ENCODE measurements at places on chromosomes 1 and 21. TPM values are rescaled to one million over a fixed set of nuclear protein-coding genes. Genes with fewer than 3 reads are reported as not detected.

DNA sequence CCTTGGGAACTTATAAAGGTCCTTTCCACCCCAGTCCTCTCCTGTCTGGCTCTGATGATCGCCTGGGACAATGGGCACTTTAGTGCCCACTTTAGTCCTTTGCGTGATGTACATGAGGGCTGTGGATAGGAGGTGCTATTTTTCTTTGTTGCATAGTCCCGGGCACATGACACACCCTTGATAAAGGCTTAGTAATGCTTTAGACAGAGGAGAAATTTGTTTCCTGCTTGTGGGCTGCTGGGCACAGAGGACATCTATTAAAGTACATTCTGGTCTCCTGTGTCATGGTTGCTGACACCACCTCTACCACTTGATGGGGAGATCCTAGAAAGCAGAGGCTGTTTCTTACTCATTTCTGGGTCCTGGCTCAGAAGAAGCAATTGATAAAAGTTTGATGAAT is 5.4 kb upstream of the KNCN start:
- ATAC-seq, result peak; percentile 78

- ATAC-seq, result no peak
Observed at GRCh38 chr1:24945354-24946326, 15.6 kb upstream of the RUNX3 start.

FALEC gene
- 1.6 TPM for total RNA-seq

GRCh38 chr1:8363186-8363766 is 45.4 kb downstream of the SLC45A1 start:
- ATAC-seq, result no peak

- ATAC-seq, result no peak
Observed at GRCh38 chr1:179001451-179001850, 24.2 kb upstream of the FAM20B start.

- ATAC-seq, result peak; percentile 88
Observed at GRCh38 chr1:162391790-162392563, 10.4 kb downstream of the C1orf226 start.

PPIAL4G gene
- total RNA-seq, result not detected

GRCh38 chr1:125064481-125064880 is 3879.7 kb downstream of the SRGAP2C start:
- ATAC-seq, result no peak

GRCh38 chr1:15489052-15489736 is 13.3 kb downstream of the CELA2B start:
- no peak for ATAC-seq

OBSCN gene
- total RNA-seq, result 9.8 TPM

MEX3A gene
- 1.7 TPM for total RNA-seq

- no peak for ATAC-seq
Observed at GRCh38 chr1:201676641-201677040, 137.7 kb downstream of the NAV1 start.

DOP1B gene
- total RNA-seq, result 23.8 TPM

GRCh38 chr1:2936559-2937515 is 84.4 kb upstream of the ACTRT2 start:
- no peak for ATAC-seq

DNA sequence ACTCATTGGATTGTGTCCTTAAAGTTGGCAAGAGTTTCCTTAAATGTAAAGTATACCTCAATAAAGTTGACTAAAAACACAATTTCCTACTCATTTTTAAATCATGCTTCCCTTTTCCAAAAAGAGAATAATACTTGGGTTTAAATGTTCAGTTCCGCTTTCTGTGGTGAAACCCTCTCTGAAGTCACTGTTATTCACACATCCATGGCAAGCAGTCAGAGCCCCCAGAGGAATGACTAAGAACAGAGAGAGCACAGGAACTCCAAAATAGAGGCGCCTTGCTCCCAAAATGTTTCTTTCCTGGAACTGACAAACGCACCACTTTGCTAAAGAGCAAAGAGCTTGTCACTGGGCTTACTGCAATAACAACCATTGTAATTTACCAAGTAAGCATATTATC is 142.5 kb downstream of the TIAM1 start:
- no peak for ATAC-seq

ICOSLG gene
- 2.6 TPM for total RNA-seq

C8A gene
- not detected for total RNA-seq

RIMS3 gene
- total RNA-seq, result 2.2 TPM

- ATAC-seq, result peak; percentile 9
Observed at GRCh38 chr1:38004284-38005108, 818 bp downstream of the FHL3 start.

GRCh38 chr21:32087447-32087846 is 191.4 kb downstream of the MIS18A start:
- no peak for ATAC-seq

OR2AK2 gene
- total RNA-seq, result not detected

- peak; percentile 20 for ATAC-seq
Observed at GRCh38 chr1:169694304-169695075, 16.9 kb downstream of the SELL start.

DNA sequence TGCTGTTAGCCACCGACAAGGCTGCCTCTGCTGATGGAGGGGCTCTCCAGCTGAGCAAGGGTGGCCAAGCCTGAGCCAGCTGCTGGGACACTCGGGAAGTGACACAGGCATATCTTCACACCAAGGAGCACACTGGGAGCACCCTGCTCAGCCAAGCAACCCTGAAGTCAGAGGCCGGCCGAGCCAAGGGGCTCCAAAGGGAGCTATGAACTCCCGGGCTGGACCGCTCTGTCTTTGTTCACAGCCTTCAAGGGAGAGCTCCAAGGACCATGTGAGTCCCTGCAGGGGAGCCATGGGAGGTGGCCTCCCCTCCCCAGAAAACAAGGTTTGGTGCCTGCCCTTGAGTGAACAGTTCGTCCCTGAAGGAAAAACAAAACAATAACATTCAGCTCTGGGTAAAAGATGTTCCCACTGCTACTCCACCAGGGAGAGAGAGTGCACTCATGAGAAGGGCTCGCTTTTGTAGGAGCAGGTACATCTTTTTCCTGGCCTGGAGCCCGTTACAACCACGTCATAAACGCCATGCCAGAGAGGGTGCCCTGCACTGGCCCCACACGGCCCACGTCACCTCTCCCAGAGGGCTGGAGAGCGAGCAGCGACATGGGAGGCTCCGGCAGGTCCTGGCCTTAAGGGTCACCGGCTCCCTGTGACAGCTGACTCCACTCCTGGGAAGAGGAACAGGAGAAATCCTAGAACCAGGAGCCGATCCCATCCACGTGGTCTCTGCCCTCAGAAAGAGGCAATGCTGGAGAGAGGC is 56.3 kb upstream of the SLC25A33 start:
- ATAC-seq, result peak; percentile 12

GRCh38 chr1:62316135-62316534 is 3.1 kb downstream of the KANK4 start:
- ATAC-seq, result no peak

- ATAC-seq, result no peak
Observed at GRCh38 chr21:27454234-27454633, 487.3 kb upstream of the ADAMTS5 start.

DNA sequence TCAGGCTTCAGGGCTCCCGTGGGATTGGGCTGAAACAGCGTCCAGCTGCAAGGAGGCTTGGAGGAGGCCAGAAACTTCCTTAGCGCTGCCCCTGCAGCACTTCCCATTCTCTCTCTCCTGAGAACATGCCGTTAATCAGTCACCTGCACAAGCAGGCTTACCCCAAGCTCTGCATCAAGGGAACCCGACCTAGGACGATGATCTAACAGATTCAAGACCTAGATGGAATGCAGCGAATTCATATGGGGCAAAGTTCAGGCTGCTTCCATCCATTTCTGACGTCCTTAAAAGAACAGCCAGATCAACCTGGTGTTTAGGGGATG is 114.1 kb downstream of the ERG start:
- no peak for ATAC-seq

FAM163A gene
- not detected for total RNA-seq

GJB3 gene
- total RNA-seq, result 61.7 TPM

GRCh38 chr1:11463177-11463576 is 15.8 kb upstream of the DISP3 start:
- no peak for ATAC-seq

- ATAC-seq, result peak; percentile 79
Observed at GRCh38 chr1:61518670-61519400, 206.1 kb downstream of the TM2D1 start.

SH3D21 gene
- total RNA-seq, result 9.2 TPM

DNA sequence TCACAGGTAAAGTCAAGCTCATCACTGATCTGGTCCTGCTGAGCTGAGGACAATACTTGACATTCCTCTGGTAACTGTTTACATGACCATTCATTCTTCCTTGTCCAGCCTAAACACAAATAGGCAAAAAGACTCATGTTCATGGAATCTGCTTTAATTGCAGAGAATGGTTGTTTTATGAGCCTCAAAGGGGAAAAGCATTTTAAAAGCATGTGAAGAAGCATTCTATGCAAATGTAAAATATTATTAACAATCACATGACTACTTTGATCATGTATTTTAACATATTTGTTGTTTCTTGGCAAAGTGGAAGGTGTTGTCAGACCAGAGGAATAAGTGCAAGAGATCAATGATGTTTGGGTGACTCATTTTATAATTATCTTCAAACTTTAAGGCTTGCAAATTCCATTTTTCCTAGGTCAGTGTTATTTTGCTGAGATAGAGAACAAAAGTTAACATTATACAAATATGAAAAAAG is 133.7 kb downstream of the RUNX1 start:
- no peak for ATAC-seq

ILDR2 gene
- total RNA-seq, result 0.08 TPM

TEKT2 gene
- total RNA-seq, result not detected

C1orf53 gene
- total RNA-seq, result 2.6 TPM

GRCh38 chr21:36218691-36219090 is 62.1 kb downstream of the DOP1B start:
- ATAC-seq, result no peak

GRCh38 chr1:204623894-204624361 is 61.6 kb downstream of the LRRN2 start:
- ATAC-seq, result no peak

DNA sequence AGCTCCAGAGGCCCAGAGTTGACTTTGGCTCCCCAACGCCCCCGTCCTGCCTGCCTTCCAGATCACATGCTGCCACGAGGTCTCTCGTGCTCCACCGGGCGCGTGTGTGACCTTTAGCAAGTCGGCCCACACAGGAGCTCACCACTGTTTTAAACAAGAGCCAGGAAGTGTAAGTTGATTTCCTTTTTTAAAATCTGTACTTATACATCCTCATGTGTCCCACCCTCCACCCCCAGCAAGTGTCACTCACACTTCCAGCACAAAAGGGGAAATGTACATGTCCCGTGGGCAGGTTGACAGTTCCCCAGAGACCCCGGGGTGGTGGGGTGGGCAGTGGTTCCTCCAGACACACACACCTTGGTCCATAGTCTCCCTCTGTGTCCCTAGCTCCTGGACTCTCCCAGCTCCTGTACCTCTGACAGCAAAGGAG is 84.4 kb downstream of the STUM start:
- ATAC-seq, result peak; percentile 10

- no peak for ATAC-seq
Observed at GRCh38 chr1:55560266-55560665, 345.1 kb upstream of the USP24 start.

GRCh38 chr21:15763359-15763758 is 33.6 kb downstream of the USP25 start:
- ATAC-seq, result no peak

METTL13 gene
- 15.4 TPM for total RNA-seq

DNA sequence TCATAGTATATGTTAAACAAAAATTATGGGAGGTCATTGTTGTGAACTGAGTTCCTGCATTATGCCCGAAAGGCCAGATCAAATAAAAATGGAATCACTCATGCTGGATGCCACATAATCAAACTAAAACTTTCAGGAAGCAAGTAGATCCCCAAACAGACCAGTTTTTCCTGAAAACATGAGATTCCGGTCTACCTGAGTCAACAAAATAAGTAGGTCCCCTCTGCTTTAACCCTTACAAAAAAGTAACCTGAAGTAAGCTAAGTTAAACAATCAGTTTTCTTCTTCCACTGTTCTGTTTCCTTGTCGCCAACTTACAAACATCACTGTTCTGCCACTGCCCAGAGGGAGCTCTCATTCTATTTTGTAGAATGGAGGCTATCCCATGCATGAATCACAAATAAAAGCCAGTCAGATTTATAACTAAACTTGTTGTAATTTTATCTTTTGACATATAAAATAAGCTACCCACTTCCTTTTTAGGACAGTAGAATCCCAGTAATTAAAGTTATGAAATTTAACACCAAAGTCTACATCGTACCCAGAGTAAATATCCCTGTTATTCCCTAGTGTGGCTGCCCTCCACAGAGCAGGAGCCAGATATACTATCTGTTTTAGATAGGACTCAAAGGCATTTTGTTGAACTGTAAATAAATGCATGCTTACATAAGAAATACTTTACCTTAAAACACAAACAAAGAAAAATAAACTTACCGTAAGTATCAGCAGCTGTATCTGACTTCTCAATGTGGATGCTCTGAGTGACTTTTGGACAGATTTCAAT is 149.4 kb downstream of the TIAM1 start:
- ATAC-seq, result peak; percentile 57

DNA sequence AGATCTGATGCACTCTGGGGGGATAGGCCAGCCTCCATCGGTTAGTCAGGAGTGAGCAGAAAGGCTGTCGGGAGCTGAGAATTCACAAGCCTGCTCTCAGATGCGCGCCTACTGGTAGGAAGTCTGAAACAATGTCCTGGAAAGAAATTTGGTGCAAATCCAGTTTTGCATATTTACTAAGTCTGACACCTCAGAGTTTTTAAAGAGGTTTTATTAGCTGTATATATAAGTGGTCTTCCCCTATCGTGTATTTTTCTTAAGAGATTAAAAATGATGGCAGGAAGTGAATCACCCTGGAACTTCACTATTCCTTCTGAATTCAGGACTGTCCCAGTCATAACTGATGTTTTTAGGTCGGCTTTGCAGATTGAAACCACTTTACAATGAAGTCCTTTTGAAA is 99.8 kb upstream of the C1orf105 start:
- no peak for ATAC-seq

GRCh38 chr1:168279253-168279652 is 1.4 kb upstream of the TBX19 start:
- ATAC-seq, result no peak

DNA sequence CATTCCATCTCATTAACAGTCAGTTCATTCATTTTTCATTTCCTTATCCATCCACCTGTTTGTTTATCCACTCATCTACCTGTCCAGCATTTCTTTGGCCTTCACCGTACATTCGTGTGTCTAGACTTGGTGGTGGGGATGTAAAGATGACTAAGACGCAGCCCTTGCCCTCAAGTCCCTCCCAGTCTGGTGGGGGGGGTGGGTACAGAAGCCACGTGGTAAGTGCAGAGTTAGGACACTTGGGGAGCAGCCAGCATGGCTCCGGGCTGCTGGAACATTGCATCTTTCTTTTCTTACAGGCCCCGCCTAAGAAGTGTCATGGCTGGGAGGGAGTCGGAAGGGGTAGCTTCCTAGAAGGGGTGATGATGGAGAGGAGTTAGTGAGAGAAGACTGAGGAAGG is 17.2 kb downstream of the KIF26B start:
- ATAC-seq, result no peak

GRCh38 chr1:97334454-97334853 is 586.4 kb downstream of the DPYD start:
- no peak for ATAC-seq
